T-helper 17 cell (primary cell): ENCODE measurements at places on chromosomes 6 and 20.

DNA sequence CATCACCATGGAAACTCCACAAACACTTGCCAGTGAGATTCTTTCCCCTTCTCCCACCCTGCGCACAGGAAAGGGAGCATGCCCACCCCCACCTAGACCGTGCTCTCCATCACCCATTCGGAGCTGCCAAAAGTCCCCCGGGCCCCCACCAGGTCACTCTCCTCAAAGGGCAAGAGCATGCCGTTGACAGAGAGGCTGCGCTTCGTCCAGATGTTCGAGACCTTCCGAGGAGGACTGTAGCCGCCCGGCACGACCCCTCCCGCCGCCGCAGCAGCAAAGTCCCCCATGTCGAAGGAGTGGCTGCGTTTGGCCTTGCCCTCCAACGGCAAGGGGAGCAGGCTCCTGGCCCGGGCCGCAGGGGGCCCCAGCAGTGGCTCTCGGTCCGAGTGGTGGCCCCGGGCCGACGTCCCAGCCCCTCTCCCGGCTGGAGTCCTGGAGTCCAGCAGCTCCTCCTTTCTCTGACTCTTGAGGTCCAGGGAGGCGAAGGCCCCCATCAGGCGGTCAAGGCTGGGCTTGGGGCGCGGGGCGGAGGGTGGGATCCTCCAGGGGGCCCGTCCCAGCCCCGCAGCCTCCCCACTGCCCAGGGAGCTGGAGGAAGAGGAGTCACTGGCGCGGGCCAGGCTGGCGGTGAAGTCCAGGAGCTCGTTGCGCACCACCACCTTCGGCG is 195.2 kb downstream of the LRFN2 start:
- no peak for DNase-seq
- no peak overlapping the region for H3K4me3 ChIP-seq
- peaks cover 24% of the 10 kb centered on the region for H3K27me3 ChIP-seq
- H3K36me3 ChIP-seq, result peaks cover 6% of the 10 kb centered on the region
- no peak overlapping the region for H3K27ac ChIP-seq
- H3K4me1 ChIP-seq, result peaks cover 7% of the 10 kb centered on the region

- no peak overlapping the region for H3K27ac ChIP-seq
- H3K4me3 ChIP-seq, result no peak overlapping the region
- no peaks in the 10 kb centered on the region for H3K36me3 ChIP-seq
- no peaks in the 10 kb centered on the region for H3K27me3 ChIP-seq
- H3K4me1 ChIP-seq, result no peaks in the 10 kb centered on the region
These were observed 46.3 kb downstream of the FAM83B start for GRCh38 chr6:54892831-54893230.

DNA sequence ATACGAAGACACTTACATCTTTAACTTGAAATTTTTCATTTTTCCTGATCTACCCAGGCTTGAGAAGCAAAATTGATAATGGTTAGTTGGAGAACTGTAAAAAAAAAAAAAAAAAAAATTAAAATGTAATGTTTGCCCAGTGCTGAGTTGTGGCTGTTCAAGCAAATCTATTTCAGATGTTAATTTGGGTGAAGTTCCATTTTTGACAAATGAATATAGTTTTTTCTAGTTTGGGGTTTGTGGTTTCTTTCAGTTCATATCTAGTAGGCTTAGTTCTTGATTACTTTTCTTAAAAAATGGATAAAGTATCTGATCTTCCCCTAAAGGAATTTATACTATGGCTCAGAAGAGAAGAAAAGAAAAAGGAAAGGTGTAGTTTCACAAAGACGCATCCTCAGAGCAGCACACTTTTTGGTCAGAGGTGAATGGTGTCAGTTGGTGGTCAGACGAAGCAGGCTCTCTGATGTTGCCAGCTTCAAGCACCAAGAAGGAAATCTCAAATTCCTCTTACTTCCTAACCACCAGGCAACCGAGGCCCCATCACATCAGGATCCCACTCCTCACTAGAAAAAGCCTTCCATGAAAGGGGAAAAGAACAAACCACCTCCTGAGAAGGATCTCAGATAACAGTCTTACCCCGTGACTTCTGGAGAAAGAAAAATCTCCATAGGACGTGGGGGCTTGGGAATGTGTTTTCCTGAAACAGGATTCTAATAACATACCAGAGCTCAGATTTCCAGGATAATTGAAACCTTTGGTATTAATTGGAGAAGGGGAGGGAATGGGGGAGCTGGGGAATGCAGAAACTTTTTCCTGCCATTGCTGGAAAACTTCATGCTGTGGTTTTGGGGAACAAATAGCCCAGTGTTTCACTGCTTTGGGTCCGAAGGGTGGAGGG is 396.2 kb downstream of the CD83 start:
- peaks cover 8% of the 10 kb centered on the region for H3K27me3 ChIP-seq
- peaks cover 4% of the 10 kb centered on the region for H3K4me1 ChIP-seq
- no peak for DNase-seq
- H3K4me3 ChIP-seq, result no peak overlapping the region
- no peak overlapping the region for H3K27ac ChIP-seq

DNA sequence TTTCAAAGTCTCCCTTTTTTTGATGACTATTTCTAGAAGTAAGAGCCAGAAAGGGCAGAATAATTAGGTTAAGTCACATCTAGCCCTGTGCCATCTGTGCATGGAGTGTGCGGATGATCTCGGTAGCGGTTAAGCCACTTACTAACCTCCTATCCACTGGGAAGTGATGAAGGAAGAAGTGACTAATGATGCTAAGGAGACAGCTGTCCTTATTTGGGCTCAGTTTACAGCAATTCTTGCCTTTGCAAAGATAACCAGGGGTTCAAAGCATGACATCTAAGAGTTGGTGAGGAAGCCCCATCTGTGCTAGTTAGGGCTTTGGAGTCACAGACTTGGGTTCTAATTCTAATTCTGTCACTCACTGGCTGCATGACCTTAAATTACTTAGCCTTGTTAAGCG is 62.4 kb upstream of the RREB1 start:
- no peaks in the 10 kb centered on the region for H3K27me3 ChIP-seq
- peaks cover 3% of the 10 kb centered on the region for H3K4me1 ChIP-seq
- no peak for DNase-seq
- no peak overlapping the region for H3K27ac ChIP-seq

- no peaks in the 10 kb centered on the region for H3K4me1 ChIP-seq
- no peaks in the 10 kb centered on the region for H3K36me3 ChIP-seq
- no peaks in the 10 kb centered on the region for H3K27me3 ChIP-seq
- H3K4me3 ChIP-seq, result no peak overlapping the region
- DNase-seq, result no peak
These were observed 183.6 kb upstream of the FLRT3 start for GRCh38 chr20:14521016-14521415.

- H3K4me3 ChIP-seq, result no peak overlapping the region
- no peak overlapping the region for H3K27ac ChIP-seq
- no peak for DNase-seq
- H3K27me3 ChIP-seq, result peaks cover 36% of the 10 kb centered on the region
These were observed 11.0 kb upstream of the HINT3 start for GRCh38 chr6:125945378-125946141.

DNA sequence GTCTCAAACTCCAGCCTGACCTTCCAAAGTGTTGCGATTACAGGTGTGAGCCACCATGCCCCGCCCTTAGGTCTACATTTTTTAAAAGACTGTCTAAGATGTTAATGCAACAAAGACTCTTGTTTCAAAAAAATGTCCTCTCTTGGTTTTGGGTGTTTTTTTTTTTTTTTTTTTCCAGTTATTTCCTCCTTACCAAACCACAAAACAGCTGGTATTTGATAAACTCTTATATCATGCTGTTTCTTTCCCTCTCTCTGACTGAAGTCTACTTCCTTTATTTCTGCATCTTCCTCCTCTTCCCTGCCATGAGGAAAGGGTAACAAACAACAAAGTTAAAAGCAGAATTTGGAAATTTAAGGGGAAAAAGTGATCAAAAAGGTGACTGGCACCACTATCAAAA is 21.2 kb downstream of the STK38 start:
- no peak for DNase-seq
- H3K27me3 ChIP-seq, result no peaks in the 10 kb centered on the region
- H3K27ac ChIP-seq, result peak overlapping the region; percentile 89
- H3K4me1 ChIP-seq, result peaks cover 26% of the 10 kb centered on the region
- H3K36me3 ChIP-seq, result peaks cover 8% of the 10 kb centered on the region

DNA sequence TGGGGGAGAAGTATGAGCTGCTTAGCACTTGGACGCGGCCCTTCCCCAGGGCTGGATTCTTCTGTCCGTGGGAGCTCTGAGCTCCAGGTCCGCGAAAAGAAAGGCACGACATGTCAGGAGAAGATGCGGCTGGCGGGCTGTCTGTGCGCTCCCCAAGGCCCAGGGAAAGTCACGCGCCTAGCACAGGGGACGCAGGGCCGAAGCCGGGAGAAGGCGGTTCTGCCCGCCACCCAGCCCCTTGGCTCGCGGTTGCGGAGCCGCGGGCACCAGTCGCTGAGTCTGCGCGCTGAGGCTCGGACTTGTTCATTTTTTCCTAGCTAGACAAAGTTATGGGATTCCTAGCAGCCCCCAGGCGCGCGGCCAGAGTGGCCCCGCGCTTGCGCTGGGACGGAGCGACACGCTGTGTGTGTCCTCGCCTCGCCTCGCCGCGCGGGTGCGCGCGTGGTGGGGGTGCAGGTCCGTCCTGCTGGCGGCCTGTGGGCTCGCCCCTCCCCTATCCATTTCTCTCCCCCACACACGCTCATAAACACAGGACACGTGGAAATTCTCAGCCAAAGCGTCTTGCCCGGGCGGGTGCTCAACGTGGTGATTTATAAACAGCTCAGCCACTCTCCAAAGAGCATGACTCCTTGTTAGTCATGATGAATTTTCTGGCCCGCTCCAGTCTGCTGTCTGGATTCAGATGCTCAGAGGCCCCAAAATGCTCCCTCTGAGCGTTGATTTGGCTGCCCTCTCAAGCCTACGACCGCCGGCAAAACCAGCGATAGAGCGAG is 1.9 kb upstream of the POU3F2 start:
- peaks cover 88% of the 10 kb centered on the region for H3K27me3 ChIP-seq
- H3K36me3 ChIP-seq, result peaks cover 2% of the 10 kb centered on the region
- no peak for DNase-seq
- H3K4me3 ChIP-seq, result peak overlapping the region; percentile 94
- H3K27ac ChIP-seq, result peak overlapping the region; percentile 86
- peaks cover 44% of the 10 kb centered on the region for H3K4me1 ChIP-seq

DNA sequence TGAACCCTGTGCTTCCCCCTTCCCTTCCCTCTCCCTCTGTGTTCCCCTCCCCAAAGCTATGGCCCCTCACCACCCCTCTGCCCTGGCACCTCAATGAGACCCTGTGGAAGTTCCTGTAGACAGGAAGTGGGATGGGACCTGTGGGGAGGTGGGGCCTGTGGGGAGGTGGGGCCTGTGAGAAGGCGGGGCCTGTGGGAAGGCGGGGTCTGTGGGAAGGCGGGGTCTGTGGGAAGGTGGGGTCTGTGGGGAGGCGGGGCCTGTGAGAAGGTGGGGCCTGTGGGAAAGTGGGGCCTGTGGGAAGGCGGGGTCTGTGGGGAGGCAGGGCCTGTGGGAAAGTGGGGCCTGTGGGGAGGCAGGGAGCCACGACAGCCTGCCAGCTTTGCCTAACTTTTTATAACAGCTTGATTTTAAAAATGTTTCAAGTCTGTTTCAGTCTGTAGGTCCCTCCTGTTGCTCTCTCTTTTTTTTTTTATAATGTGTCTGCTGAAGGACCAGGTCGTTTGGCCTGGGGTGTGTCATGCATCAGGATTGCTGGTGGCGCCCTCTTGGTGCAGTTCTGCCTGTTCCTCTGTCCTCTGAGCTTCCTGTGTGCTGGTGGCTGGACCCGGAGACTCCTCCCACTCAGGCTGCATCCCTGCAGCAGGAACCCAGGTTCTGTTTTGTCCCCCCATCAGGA is 70.5 kb upstream of the SLCO4A1 start:
- H3K4me3 ChIP-seq, result no peak overlapping the region
- H3K4me1 ChIP-seq, result no peaks in the 10 kb centered on the region
- DNase-seq, result no peak
- H3K27me3 ChIP-seq, result peaks cover 51% of the 10 kb centered on the region

GRCh38 chr20:49631061-49631716 is 63.3 kb upstream of the PTGIS start:
- H3K4me1 ChIP-seq, result peaks cover 18% of the 10 kb centered on the region
- H3K4me3 ChIP-seq, result no peak overlapping the region
- H3K36me3 ChIP-seq, result peaks cover 2% of the 10 kb centered on the region
- H3K27ac ChIP-seq, result peak overlapping the region; percentile 90
- no peaks in the 10 kb centered on the region for H3K27me3 ChIP-seq

DNA sequence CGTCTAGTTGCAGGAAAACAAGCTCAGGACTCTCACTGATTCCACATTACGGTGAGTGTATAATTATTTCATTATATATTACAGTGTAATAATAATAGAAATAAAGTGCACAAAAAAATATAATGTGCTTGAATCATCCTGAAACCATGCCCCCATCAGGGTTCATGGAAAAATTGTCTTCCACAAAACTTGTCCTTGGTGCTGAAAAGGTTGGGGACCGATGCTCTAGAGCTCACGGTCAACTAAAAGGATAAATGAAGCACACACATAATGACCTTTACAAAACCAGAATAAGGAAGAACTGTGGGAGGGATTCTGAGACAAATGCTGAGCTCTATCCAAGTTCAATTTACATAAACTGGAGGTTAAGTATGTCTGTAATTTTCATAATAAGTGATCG is 194.3 kb downstream of the COL19A1 start:
- H3K4me1 ChIP-seq, result no peaks in the 10 kb centered on the region
- no peak overlapping the region for H3K27ac ChIP-seq
- peaks cover 20% of the 10 kb centered on the region for H3K27me3 ChIP-seq
- DNase-seq, result no peak
- no peak overlapping the region for H3K4me3 ChIP-seq

GRCh38 chr20:44457016-44457415 is 18.7 kb upstream of the TTPAL start:
- no peaks in the 10 kb centered on the region for H3K4me1 ChIP-seq
- H3K36me3 ChIP-seq, result no peaks in the 10 kb centered on the region
- DNase-seq, result no peak
- H3K4me3 ChIP-seq, result no peak overlapping the region

DNA sequence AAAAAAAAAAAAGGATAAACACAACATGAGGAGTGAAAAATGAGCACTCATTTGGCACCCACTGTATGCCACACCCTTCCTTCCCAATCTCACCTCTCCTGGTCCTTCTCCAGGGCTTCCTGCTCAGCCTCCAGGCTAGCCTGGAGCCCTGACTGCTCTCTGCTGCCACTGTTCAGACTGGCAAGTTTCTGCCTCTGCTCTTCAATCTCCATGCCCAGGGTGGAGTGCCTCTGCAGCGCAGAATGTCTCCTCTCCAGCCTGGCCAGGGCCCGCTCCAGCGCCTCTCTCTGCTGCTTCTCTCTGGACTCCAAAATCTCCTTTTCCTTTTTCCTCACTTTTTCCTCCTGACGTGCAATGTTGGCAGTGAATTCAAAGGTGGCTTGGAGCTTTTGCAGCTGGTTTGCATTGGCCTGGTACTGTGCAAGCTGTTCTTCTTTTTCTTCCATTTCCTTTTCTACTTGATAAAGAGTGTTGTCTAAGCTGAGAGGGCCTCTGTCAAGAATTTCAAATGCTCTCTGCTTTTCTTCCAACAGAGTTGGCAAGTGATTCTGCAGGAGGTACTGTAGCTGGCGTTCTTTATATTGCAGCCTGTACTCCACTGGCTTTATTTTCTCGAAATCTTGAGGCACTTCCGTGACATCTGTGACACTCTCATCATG is 194.4 kb downstream of the KIF16B start:
- H3K4me3 ChIP-seq, result no peak overlapping the region
- no peak for DNase-seq
- H3K36me3 ChIP-seq, result peaks cover 22% of the 10 kb centered on the region

GRCh38 chr6:145814501-145815308 is at the start of gene FBXO30:
FBXO30 (minus strand) TSS chr6:145814795; CDS start chr6:145806405, 8,390 bp downstream.
- H3K4me1 ChIP-seq, result peaks cover 21% of the 10 kb centered on the region
- no peaks in the 10 kb centered on the region for H3K27me3 ChIP-seq
- H3K36me3 ChIP-seq, result no peaks in the 10 kb centered on the region
